Hematopoietic multipotent progenitor cell treated with erythropoietin and hydrocortisone succinate and interleukin-3 and kit ligand, for 17 days (in vitro differentiated cells): ENCODE measurements at places on chromosomes 2 and 18.

- DNase-seq = no peak
Observed at GRCh38 chr2:38654528-38655381, 11.2 kb upstream of the GALM start.

- DNase-seq = no peak
Observed at GRCh38 chr18:50161597-50162205, 33.2 kb downstream of the MYO5B start.

GRCh38 chr18:13893418-13893760, 21.9 kb downstream of the MC2R start:
- DNase-seq = no peak

DNA sequence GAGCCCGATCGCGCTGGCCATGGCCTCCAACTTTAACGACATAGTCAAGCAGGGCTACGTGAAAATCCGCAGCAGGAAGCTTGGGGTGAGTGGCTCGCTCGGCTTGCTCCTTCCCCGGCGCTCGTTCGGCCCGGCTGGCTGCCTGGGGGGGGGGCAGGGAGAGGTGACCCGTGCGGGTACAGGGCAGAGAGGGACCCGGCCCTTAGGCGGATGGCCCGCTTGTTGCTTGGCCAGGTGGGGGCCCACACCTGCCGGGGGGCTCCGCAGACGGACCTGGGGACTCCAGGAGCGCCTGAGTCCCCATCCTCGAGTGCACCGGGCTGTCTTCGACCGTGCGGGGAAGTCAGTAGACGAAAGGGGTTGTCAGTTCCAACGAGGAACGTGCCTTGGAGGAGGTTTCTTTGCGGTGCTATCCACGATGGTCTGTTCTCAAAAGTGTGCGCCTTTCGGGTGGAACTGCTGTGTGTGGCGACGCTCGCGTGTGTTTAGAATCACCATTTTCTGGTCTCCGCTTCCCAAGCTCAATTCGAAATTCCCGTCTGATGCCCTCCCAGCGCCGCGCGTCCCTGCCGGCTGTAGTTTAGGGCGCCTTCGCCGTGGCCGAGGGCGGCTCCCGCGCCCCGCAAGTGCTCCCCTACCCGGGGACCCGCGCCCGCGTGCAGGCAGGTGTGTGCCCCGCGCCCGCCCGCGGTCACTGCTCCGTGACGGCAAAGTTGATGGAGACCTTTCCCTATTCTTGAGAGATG, 711 bp downstream of the DOK6 start:
- no peak for DNase-seq

GRCh38 chr2:79191816-79192215, 32.3 kb upstream of the REG3A start:
- DNase-seq = no peak

DNA sequence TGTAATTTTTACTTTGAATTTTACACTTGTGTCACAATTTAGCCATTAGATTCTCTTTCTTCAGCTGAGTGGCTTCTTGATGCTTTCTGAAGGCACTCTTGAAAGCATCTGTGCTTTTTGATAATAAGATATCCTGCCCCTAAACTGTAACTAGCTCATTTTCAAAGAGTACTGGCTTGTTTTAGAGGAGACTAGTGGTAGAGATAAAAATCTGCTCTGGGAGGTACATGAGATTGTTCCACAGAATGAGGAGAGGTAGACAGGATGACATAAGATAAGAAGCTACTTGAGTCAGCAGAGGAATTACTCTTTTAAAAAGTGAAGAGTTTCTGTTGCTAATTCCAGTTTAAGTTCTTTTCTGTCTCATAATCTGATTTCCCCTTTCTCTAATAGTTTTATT, 10.6 kb downstream of the PLEKHB2 start:
- no peak for DNase-seq

GRCh38 chr18:71784777-71785176, 759.4 kb downstream of the CBLN2 start:
- DNase-seq = no peak

- peak; percentile 36 for DNase-seq
Observed at GRCh38 chr18:47204908-47205522, 28.9 kb upstream of the IER3IP1 start.

DNA sequence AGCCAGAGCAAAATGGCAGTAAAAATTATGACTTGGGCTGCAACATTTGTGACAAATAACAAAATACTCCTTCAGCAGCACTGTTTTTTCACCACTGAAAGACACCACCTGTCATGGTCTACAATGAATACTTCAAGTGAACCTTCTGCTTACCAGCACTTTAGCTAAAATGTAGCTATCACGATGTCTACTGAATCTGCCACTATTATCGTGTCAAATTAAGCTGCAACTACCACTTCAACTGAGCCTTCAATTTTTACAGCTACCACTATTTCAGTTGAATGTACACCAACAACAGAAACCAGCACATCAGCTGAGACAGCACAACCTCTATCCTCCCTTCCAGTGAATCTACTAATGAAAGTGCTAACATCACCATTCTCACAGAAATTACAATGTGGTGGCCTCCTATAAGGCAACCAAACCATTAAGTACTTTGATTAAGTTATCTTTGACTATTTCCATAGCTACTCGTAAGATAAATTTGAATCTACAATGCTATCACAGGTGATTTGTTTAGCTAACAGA, 10.8 kb upstream of the DYNAP start:
- no peak for DNase-seq

- no peak for DNase-seq
Observed at GRCh38 chr2:151905963-151906632, 77.9 kb upstream of the ARL5A start.

GRCh38 chr18:80068571-80069272, 34.5 kb downstream of the RBFA start:
- no peak for DNase-seq

GRCh38 chr2:191867507-191867847, 20.6 kb upstream of the CAVIN2 start:
- no peak for DNase-seq

- DNase-seq = no peak
Observed at GRCh38 chr2:126855606-126856005, 43.1 kb upstream of the TEX51 start.

DNA sequence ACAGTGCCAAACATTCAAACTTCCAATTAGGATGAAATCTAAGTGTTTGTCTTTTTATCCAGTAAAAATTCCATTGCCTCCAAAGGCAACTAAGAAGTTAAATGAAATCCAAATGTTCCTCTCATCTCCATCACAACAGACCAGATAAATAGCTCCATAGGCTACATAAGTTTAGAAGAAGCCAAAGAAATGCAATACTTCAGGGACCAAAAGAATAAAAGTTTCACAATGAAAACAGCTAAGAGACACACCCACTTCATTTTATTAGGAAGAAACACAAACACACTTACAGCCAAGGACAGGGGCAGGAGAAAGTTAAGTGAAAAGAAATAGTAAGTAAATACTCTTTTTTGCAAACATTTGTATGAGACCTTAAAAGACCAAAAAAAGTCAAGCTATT, 88.5 kb upstream of the CCDC150 start:
- DNase-seq = no peak

GRCh38 chr2:101341901-101342624, 33.6 kb upstream of the RNF149 start:
- peak; percentile 63 for DNase-seq

GRCh38 chr2:236550701-236551465, 18.7 kb upstream of the ACKR3 start:
- no peak for DNase-seq

- DNase-seq = no peak
Observed at GRCh38 chr2:160474891-160475787, 18.5 kb downstream of the RBMS1 start.

DNA sequence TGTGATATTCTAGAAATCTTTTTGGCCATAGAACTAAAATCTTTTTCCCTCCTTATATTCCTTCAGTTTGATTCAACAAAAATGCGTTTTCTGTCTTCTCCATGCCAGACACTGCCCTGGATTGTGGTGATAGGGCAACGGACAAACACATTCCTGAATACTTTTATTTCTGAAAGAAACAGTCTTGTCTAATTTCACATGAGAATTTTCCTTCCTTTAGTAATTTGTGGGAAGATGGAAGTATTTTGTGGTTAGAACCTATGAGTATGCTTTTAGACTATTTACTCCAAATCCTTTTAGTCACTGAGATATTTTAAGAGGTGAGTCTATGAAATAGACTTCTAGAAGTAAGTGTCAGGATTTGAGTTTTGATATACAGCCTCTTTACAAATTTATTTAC, 49.6 kb downstream of the COL5A2 start:
- no peak for DNase-seq

DNA sequence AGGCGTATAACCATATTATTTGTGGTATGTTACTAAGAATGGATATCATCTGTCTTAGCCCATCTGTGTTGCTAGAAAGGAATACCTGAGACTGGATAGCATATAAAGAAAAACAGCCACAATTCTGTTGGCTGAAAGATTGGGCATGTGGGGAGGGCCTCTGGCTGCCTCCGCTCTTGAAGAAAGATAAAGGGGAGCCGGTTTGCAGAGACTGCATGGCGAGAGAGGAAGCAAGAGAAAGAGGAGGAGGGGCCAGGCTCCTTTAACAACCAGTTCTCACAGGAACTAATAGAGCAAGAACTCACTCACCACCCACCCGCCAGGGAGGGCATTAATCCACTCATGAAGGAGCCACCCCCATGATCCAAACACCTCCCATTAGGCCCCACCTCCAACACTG, 29.2 kb upstream of the UXS1 start:
- DNase-seq = no peak

- DNase-seq = no peak
Observed at GRCh38 chr2:147006736-147007141, 838.1 kb upstream of the ACVR2A start.

DNA sequence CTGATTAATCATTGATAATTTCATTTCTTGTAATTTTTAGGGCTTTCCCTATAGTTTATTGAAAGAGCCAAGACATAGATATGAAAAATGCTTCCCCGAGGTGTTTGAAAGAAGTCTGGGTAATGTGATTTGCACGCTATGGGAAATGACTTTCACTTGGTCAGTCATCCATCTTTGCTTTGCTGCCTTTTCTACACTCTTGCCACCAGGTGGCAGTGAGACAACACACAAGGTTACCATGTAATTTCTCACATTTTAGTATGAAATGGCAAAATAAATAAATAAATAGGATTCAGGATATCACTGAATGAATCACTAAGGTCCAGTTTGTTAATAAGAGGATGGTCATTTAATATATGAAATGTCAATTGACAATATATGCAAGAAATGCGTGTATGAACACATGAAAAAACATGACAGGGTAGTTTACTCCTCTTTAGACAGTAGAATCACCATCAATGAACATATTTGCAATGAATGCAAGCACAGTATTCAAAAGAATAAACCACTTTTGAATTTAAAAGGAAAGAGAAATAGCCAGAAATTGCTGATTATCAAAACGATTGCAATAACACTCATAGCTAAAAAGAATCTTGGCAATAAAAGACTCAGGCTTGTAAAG, 52.2 kb upstream of the KCNH7 start:
- DNase-seq = peak; percentile 25

DNA sequence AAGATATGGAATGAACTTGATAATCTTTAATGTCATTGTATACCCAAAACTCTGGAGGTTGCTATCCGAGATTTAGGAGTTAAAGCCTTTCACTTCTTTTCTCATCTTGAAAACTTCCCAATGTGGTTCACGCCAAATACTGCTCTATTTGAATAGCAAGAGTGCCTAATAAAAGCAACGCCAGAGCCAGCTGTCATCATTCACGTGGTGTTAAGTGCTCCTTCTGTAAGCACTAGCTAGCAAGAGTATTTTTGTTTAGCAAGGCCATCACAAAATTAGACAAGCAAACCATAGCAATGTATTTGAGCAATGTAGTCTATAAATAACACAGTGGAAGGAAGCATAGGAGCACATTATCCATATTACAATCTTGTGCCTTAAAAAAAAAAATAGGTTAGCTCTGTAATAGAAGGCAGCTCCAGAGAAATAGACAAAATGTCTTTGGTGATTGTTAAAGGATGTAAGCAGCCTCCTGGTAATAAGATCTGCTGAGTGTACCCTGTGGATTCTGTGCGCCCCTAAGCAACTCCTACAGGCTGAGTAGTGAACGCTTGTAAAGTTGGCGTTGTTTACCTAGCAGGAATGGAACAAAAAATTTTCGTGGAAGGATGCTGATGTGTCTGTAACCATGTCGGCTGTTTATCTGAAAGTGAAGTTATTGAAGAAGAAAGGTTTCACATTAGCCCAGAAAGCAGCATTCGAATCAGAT, 518.0 kb downstream of the CNTNAP5 start:
- no peak for DNase-seq

GRCh38 chr2:44061469-44061868, 65.7 kb upstream of the LRPPRC start:
- DNase-seq = no peak

DNA sequence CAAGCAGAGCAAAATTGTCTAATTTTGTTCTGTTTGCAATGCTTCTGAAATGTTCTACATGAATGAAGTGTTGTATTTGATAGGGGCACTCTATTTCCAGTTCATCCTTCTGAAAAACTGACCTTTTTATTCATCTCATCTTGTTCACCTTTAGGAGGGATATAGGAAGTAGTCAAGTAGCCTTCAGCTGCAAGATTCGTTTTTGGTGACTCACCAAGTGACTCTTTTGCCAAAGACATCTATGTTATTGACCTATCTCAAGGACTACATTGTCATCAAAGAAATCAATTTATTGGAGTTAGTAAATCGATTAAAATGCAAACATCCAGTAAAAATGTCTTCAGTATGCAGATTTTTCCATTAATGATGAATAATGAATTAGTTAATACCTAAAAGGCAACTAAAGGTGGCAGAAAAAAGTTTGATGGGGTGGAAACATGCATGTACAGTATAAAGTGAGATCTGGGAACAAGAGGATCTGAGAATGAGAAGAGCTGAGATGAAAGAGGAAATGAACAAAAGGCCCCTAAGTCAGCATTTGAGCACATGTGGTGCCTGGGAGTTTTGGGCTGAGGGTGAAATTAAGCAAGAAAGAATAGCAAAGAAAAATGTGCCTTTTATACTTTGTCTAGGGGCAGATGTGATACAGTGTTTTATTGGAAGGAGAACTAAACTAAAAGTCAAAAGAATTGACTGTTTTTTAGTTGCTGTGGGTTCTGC, 255.1 kb upstream of the LINC00305 start:
- no peak for DNase-seq

DNA sequence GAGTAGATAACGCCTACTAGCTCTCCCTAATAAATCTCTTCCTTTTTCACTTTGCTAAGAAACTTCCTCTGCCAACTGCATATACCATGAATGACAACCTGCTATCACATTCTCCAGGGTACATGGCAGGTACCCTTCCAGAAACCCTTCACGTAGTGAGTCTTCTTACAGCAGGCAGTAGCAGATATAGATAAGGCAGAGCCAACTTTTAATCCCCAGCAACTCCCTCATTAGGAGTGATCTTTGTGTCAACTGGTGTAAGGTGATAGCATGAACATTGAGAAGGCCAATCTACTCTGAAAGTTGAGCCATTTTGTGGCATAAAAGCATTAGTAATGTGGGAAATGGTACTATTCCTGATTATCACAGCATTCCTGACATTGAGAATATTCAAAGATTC, 5.7 kb upstream of the STK17B start:
- DNase-seq = peak; percentile 68

DNA sequence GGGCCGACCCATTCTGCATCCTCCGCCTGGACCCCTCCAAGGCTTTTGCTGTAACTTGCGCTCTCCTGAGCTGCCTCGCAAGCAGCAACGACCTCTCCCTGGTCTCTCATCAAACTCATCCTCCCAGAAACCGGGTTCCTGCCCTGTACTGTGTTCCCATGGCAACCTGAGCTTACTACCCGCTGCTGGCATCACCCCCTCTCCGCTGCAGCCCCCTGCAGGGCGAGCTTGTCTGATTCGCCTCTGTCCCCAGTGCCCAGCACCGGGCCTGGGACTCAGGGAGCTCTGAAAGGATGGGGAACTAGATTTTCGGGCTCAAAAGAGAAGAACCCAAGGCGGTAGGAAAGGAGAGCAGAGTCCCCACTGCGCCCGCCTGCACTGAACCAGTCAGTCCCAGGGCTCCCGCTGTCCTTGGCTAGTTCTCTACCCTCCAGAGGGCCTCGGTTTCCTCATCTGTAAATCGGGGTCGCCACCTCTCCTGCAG, 463 bp downstream of the HS1BP3 start:
- DNase-seq = peak; percentile 70
